ENCODE measurements at places on chromosomes 5 and 9.

DNA sequence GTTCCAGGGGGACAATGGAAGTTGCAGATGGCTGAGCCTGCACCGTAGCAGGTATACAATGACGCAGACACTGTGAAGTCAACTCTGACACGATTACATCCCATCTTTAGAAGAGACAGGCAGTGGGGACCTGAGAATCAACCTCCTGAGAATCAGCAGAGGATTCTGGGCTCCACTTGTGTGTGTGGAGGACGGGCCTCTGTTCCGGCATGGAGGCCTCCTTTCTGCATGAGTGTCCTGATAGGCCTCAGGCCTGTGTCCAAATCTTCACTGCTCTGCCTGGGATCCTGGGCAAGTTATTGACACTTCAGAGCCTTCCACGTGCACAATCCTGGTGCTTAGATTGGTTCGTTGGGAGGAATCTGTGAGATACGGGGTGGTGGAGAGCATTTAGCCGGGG lies 151.2 kb upstream of the COL5A1 start:
- DNase-seq: no peak

GRCh38 chr9:133484671-133485437 lies 6.0 kb upstream of the SLC2A6 start:
- DNase-seq: no peak

- no peak for DNase-seq
These were observed 11.7 kb downstream of the NSG2 start for GRCh38 chr5:174057206-174057605.

GRCh38 chr9:131084661-131085369 lies 11.5 kb upstream of the AIF1L start:
- no peak for DNase-seq

DNA sequence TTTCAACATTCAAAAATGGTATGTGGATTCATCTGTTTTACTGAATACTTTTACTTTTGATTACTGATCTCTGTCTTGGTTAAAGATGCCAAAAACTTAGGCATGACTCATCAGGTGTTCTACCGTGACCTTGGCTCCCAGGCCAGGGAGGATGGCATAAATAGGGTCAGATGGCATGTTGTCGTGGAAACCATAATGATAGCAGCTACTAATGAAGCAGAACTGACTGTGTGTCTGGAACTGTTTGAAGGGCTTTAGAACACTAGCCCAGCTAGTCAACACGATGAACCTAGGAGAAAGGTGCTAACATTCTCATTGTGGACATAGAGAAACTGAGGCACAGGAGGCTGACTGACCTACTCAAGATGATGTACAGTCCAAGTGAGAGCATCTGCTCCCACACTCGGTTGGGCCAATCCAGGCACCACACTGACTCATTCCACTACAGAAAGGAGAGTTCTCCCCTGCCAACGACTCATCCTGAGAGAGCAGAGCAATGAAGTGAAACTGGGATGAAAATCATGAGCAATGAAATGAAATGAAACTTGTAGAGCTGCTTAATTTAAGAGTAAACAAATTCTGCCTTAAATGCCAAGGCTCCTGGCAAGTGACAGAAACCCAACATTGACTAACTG lies 116.0 kb downstream of the TENT4A start:
- DNase-seq: no peak

- no peak for DNase-seq
These were observed 61.0 kb downstream of the SPEF2 start for GRCh38 chr5:35678661-35679060.

- DNase-seq: no peak
These were observed 76.1 kb downstream of the TSSK1B start for GRCh38 chr5:113358696-113359095.

Data from activated CD8-positive, alpha-beta memory T cell treated with anti-CD3 and anti-CD28 coated beads for 1 hour (primary cell).